Stimulated activated CD8-positive, alpha-beta memory T cell treated with anti-CD3 and anti-CD28 coated beads, Interleukin-4, amount 100 ng/mL, for 1 hour (primary cell): ENCODE measurements at places on chromosomes 1 and 21.

DNA sequence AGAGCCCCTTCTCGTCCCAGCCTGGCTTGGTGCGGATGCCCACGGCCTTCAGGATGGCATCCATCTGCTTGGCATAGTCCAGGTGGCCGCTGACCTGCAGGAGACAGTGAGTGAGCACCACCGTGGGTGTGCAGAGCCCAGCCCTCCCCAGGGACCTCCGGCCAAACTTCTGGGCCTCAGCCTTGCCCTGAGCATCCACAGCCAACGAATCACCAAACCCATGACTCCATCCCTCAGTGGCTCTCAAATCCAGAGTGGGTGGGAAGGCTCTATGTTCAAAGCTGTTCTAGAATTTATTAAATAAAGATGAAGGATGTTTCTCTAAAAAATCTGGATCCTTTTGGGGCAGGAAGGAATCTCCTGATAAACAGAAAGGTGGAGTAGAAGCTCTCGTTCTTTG is 18.7 kb downstream of the HTR6 start:
- no peak for DNase-seq

- DNase-seq, result no peak
Observed at GRCh38 chr1:101465941-101466340, 229.1 kb downstream of the S1PR1 start.

- DNase-seq, result no peak
Observed at GRCh38 chr1:163922743-163923201, 601.0 kb downstream of the NUF2 start.

DNA sequence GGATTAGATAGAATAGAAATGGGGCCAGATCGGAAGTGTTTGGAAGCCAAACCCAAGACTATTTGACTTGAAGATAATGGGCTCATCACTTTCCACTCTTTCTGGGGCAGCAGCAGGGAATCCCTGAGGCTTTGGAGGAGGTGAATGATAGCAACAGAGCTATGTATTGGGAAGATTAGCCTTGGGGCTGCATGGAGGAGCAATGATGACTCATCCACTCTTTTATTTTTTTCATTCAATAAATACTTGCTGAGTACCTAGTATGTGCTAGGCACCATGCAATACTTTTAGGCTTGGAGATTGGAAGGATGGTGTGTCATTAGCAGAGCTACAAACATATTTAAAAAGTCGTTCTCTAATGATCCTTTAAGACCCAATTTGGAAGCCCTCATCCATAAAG is 166.9 kb upstream of the FOXD3 start:
- no peak for DNase-seq

GRCh38 chr1:164768619-164769018 is 209.6 kb downstream of the PBX1 start:
- DNase-seq, result no peak

- no peak for DNase-seq
Observed at GRCh38 chr21:45763074-45763473, 119.5 kb downstream of the PCBP3 start.

GRCh38 chr1:72516264-72516663 is 233.9 kb upstream of the NEGR1 start:
- no peak for DNase-seq

- DNase-seq, result no peak
Observed at GRCh38 chr1:22196041-22196440, 53.1 kb upstream of the WNT4 start.

DNA sequence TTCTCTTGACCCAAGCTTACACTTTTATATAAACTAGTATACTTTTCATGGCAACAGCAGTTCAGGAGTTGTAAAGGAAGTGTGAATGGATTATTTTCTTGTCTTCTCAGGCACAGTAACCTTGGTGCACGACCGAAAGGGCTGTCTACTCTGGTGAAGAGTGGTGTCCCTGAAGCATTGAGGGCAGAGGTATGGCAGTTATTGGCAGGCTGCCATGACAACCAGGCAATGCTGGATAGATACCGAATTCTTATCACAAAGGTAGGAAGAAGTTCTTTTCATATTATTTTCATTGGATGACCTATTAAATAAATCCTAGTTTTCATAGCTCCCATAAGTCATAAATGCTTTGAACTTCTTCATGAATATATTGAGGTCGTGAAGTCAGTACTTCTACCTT is 53.9 kb upstream of the GPR52 start:
- no peak for DNase-seq
